ENCODE measurements at places on chromosomes 11 and 22.

DNA sequence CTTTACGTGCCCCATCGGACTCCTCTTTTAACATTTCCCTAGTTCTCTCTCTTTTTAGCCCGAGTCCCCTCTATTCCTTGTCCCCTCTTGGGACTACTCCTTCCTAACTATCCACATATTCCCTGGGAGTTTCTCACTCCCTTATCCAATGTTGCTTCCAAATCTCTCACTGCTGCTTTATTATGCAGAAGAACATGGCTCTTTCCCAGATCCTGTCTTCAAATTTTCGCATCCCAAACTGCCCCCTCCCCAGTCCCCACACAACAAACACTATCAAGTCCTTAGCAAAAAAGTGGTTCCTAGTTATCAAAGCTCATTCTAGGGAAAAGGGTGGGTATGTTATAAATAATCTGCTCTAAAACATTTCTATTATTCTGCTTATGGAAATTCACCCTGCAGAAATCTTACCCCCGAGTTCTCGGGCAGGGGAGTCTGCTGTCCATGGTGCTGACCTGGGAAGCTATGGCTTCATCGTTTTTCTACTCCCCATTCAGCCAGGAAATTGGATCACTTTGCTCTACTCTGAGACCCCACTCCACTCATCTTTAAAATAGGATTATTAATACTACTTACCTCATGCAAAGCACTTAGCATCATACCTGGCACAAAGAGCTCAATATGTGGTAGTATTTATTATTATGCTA, 393.5 kb downstream of the BUD13 start:
- DNase-seq: no peak

- DNase-seq: no peak
Measured at GRCh38 chr11:47570651-47571356, 5.4 kb downstream of the PTPMT1 start.

GRCh38 chr22:45769569-45770210, 98.1 kb downstream of the ATXN10 start:
- DNase-seq: no peak

DNA sequence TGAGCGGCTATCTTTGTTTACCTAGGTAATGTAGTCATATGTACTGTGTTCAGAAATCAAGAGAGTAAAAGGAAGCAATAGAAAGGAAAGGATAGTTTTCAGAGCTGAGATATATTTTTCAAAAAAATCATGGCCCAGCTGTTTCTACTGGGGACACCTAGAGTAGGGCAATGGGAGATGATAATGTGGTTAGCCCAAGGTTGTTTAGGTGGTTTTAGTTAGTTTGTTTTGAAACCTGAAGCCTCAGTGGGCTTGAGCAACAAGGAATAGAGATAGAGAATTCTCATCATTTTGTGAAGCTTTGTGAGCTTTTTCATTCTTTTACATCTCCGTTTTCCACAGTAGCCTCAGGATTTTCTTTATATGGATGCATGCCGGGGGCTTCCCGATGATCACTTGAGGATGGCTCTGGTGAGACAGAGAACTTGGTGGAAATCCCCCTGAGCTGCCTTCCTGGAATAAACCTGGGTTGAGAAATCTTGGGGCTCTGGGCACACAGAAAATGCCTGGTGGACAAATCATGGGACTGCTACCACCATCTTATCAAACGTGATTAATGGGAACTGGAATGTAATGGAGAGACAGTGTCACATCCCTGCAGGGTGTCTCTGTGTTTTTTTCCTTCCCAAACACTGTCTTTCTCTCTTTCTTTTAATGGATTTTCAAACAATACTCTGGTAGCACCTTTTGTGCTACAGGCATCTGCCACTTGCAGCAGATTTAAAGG, 49.0 kb downstream of the ARHGAP42 start:
- no peak for DNase-seq

- no peak for DNase-seq
Measured at GRCh38 chr11:10674440-10674855, 19.1 kb downstream of the IRAG1 start.

DNA sequence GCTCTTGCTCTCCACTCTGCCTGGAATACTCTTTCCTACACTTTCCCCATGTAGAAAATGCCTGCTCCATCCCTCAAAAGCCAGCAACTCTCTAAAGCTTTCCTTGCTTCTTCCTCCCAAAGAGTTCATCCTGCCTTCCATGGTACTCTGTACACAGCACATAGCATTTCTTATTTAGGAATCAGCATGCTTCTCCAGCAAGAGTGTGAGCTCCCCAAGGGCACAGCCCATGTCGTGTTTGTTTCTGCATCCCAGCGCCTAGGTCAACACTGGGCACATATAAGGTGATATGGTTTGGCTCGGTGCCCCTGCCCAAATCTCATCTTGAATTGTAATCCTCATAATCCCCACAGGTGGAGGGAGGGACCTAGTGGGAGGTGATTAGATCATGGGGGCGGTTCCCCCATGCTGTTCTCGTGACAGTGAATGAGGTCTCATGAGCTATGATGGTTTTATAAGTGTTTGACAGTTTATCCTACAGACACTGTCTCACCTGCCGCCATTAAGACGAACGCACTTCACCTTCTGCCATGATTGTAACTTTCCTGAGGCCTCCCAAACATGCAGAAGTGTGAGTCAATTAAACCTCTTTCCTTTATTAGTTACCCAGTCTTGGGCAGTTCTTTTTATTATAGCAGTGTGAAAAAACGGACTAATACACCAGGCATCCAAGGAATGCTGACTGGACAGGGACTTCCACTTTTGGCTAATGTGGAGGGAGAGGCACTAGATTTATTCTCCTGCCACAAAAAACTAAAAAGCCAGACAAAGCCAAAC, 8.2 kb downstream of the VPS37C start:
- DNase-seq: no peak

DNA sequence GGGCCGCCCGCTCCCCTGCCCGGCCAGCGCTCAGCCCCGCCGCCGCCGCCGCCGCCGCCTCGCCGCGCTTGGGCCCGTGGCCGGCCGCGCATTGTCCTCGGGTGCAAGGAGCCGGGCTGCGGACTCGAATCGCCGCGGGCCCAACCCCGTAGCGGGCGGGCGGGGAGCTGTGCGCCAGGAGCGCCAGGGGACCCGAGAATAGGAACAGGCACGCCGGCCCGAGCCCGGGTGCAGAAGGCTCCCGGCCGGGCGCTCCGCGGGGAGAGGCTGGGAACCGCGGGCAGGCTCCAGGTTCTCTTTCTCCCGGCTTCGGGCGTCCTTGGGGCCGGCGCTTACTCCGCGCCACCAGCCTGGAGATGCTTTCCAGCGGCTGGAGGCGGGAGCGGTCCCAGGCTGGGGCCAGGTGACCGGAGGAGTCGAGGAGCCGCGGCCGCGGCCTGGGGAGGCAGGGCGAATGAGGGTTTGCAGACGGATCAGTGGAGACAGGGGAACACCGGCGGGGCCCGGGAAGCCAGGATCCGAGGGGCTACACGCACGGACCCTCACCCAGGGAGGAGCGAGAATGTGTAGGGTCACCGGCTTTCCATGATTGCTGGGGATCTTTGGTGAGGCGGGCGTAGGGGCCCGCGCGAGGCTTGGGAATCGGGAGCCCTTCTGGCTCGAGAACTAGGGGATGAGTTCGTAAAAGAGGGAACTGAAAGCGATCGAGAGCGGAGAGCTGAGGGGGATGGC, 726 bp downstream of the PKNOX2 start:
- DNase-seq: no peak

- no peak for DNase-seq
Measured at GRCh38 chr11:134468796-134469195, 56.8 kb upstream of the B3GAT1 start.

DNA sequence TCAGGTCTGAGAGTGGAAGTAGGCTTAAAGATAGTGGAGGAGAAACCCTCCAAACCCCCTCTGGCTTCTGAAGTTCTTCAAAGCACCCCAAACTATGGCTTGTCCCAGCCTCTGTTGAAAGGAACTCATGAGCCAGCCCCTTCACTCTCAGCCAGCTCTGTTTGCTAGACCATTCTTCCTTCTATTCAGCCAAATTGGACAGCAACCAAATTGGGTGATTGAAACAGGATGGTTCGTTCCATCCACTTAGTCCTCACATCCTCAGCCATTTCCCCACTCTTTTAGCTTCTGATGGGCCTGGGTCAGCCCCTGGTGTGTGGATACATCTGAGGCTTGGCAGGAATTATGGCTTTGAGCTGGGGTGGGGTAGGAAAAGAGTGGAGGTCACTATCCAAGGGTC, 4.5 kb downstream of the HTR3A start:
- no peak for DNase-seq

DNA sequence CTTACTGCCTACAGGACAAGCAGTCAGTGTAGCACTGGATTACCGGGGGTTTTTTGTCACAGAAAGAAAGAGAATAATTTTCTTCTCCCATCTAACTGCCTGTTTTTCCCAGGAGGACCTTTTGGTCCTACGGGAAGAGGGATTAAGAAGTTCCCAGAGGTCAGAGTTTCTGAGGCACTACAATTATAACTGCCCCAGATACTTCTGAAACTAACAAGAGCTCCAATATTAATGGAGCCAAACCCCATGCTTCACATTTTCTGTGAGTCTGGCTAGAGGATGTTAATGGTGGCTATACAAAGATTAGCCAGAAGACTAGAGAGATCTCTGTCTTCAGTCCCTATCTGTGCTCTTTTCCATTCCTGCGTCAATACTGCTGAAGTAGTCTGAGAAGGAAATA, at the start of gene OR56A3:
TSS of gene OR56A3 (plus strand) at position 301 of the 400 bp plus-strand sequence. CDS start 5,096 bp downstream, outside the sequence.
- DNase-seq: no peak

DNA sequence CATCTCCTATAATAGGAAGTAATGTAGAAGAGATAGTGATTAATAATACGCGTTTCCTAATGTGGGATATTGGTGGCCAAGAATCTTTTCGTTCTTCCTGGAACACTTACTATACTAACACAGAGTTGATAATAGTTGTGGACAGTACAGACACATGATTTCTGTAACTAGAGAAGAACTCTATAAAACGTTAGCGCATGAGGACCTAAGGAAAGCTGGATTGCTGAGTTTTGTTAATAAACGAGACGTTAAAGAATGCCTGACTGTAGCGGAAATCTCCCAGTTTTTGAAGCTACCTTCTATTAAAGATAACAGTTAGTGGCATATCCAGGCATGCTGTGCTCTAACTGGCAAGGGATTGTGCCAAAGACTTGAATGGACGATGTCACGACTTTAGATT, 83.3 kb downstream of the GGT1 start:
- no peak for DNase-seq

DNA sequence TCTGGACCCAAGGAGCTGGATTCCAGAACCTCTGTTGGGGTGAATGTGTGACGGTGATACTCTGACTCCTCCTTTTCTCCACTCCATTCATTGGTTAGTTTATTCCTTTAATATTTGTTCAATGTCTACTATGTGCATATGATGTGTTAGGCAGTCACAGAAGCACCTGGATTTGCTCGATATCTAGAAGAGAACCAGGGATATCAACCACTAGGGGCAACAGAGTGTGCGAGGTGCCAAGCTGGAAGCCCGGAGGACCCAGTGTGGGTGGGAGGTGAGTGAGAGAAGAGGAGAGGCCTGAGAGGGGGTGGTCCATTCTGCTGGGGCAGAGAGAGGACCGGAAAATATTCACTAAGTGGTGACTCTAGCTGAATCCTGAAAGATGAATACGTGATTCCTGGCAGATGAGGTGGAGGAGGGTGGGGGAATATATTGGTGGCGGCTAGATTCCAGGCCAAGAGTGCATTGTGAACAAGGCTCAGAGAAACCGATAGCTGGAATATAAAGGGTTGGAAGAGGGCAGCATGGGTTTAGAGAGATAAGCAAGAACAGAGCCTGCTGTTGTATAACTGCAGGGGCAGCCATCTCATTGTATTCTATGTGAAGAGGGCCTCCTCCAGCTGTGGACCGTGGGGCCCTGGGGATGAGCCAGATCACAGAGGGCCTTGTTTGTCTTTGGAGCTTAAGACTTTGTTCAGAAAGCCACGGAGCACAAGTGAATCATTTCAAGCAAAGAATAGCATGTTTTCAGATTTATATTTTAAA, 6.9 kb upstream of the TIMP3 start:
- no peak for DNase-seq

- DNase-seq: no peak
Measured at GRCh38 chr11:100769617-100770016, 82.5 kb downstream of the ARHGAP42 start.

DNA sequence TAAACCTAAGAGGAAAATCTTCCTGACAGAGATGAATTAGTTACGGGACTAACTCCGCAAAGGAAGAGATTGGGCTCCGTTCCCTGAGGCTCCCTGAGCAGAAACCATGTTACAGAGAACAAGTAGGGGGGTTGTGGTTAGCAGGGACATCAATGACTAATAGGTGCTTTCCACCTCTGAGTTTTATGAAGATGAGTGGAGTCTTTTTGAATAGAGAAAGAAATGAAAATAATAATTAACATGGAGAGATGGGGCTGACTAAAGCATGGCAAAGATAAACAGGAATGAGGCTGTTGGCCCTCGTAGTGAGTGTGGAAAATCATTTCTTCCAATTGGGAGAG, 47.5 kb upstream of the PICALM start:
- DNase-seq: peak; percentile 30

GRCh38 chr11:95379479-95379878, 148.5 kb upstream of the SESN3 start:
- no peak for DNase-seq

GRCh38 chr11:130330101-130330684, 15.5 kb upstream of the ZBTB44 start:
- no peak for DNase-seq

DNA sequence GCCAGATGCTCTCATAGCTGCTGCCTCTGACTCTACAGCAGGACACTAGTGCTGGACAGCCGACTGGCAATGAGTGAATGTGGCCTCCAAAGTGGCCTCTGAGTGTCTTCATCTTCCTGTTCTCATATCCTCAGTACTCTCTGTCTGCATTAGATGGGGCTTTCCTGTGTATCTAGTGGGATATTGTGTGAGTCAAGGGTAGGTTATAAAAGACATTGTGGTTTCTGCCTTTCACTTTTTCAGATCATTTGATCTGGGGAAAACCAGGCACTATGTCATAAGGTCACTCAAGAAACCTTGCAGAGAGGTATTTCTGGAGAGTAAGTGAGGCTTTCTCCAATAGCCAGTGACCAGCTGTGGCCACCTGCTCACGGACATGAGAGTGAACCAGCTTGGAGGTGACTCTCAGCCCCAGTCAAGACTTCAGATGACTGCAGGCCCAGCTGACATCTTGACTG, 333.6 kb upstream of the NCAM1 start:
- no peak for DNase-seq

GRCh38 chr22:37214731-37215030, 2.4 kb upstream of the SSTR3 start:
- no peak for DNase-seq

GRCh38 chr11:76526878-76527277, 82.1 kb downstream of the EMSY start:
- DNase-seq: no peak

DNA sequence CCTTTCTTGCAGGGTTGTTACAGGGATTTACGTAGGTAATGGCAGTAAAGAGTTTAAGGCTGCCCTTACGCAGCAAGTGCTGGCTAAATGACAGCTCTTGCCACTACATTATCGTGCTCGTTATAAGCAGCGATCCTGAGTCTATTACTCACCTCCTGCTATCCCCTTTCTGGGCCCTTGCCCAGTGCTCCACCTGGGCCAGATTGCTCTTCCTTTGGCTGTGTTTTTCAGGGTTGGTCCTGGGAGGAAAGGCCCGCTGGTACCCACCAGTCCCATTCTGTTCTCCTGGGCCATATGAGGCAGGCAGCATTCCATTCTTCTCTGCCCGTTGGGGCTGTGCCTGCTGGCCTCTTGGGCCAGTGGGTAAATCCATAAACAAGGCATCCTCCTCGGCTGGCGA, 87.5 kb downstream of the C11orf58 start:
- DNase-seq: no peak
